Lower leg skin (tissue), 4 donors: ENCODE measurements at places on chromosomes 3 and 15. TPM values are rescaled to one million over a fixed set of nuclear protein-coding genes. Genes with fewer than 3 reads are reported as not detected.

- no peak for DNase-seq
These were observed 64.5 kb downstream of the FLNB start for GRCh38 chr3:58072763-58073130.

- DNase-seq = no peak
These were observed 245.4 kb downstream of the ULK4 start for GRCh38 chr3:41716471-41716870.

GRCh38 chr3:89250742-89251141 is 143.3 kb downstream of the EPHA3 start:
- no peak for DNase-seq

The ARL14 gene
- total RNA-seq = not detected

- no peak for DNase-seq
These were observed 163.8 kb upstream of the RGMA start for GRCh38 chr15:93252780-93253179.

The TMEM212 gene
- not detected for total RNA-seq

The CCDC51 gene
- 13.0 TPM for total RNA-seq

DNA sequence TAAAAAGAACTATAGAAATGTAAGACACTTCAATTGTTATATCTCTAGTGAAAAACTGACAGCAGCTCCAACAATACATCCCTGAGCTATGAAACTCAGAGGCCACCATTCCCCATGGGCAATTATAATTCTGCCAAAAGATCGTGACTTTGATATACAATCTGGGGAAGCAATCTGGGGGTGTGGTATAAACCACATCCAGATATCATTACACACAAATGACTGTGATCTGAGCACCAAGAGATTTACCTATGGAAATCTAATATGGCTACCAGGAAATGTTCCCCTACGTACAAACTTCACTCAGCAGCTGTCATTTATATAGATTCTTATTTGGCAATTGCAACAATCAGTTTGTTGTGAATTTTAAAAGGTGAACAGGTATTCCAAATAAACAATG is 110.3 kb downstream of the FRMD5 start:
- DNase-seq = no peak

The SLTM gene
- 85.3 TPM for total RNA-seq
